Bronchus fibroblast of lung (primary cell): ENCODE measurements at places on chromosomes 3 and 15. TPM values are rescaled to one million over a fixed set of nuclear protein-coding genes. Genes with fewer than 3 reads are reported as not detected.

NANOGP8 gene
- total RNA-seq, result not detected in 2 replicates

PPM1M gene
- 14.5 and 15.6 TPM in 2 replicates for total RNA-seq

ZKSCAN7 gene
- 4.8 and 5.2 TPM in 2 replicates for total RNA-seq

GOLGA8J gene
- total RNA-seq, result not detected in 2 replicates

SEMA6D gene
- 1.8 and 3.4 TPM in 2 replicates for total RNA-seq

IGSF11 gene
- total RNA-seq, result not detected in 2 replicates

DUOXA2 gene
- total RNA-seq, result not detected in 2 replicates

TERC gene
- total RNA-seq, result 92.2 and 99.0 TPM in 2 replicates

IMPG2 gene
- total RNA-seq, result under 0.01 TPM in 2 replicates

ST8SIA2 gene
- 0.15 TPM in 1 of 2 replicates, not detected in the other for total RNA-seq

NMNAT3 gene
- 0.84 and 1.8 TPM in 2 replicates for total RNA-seq

ACOX2 gene
- total RNA-seq, result 5.4 and 6.4 TPM in 2 replicates

CLDN16 gene
- not detected in 2 replicates for total RNA-seq

SCG3 gene
- total RNA-seq, result not detected in 2 replicates

GATA2 gene
- 2.8 and 3.7 TPM in 2 replicates for total RNA-seq

LRRC2 gene
- under 0.01 TPM in 2 replicates for total RNA-seq

MLF1 gene
- 6.1 and 6.6 TPM in 2 replicates for total RNA-seq
